Psoas muscle (tissue), 8 donors: ENCODE measurements at places on chromosomes 6 and 20. TPM values are rescaled to one million over a fixed set of nuclear protein-coding genes. Genes with fewer than 3 reads are reported as not detected.

Gene NKAIN4
- not detected for polyA plus RNA-seq

Gene LPA
- not detected for polyA plus RNA-seq

Gene CST5
- not detected for polyA plus RNA-seq

Gene MRAP2
- 0.42 TPM for polyA plus RNA-seq

Gene IP6K3
- 95.7 TPM for polyA plus RNA-seq

Gene BIRC7
- polyA plus RNA-seq, result not detected

Gene CNPY3
- polyA plus RNA-seq, result 10.8 TPM

Gene CAGE1
- polyA plus RNA-seq, result not detected

Gene RGL2
- 30.5 TPM for polyA plus RNA-seq

GRCh38 chr20:41734506-41734945 is 116.3 kb upstream of the CHD6 start:
- no peak for DNase-seq

DNA sequence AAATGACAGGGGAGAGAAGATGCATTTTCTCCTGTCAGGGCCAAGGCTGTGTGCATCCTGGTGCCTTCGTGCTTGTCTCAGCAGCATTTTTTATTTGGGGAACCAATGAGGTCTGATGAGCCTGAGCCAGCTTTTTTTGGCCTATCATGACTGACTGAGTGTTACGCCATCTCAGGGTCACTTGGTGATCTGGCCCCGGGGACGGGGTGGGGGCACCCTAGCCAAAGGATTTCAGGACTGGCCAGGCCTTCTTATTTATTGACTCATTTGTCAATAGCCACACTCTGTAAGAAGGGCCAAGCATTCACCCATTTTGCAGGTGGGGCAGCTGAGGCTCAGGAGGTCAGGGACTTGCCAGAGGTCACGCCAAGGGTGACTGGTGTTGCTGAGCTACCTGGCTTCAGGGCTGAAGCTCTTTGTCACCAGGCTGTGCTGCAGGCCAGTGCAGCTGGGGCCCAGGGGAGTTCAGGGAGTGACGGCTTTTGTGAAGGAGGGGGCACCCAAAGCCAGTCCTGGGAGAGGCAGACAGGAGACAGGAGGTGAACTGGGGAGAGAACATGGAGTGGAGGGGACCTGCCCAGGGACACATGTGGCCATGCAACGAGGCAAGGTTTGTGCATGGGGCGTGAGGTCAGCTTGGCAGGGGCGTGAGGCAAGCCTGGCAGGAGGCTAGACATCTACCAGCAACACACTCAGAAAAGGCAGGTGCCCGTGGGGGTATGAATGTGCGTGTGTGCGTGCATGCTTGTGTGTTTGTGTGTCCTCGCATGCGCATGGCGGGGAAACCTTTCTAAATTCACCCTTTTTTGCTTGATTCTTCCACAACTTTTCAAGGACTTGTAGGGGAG is 31.1 kb downstream of the VSTM2L start:
- no peak for DNase-seq

- no peak for DNase-seq
Measured at GRCh38 chr20:17493173-17493572, 38.0 kb downstream of the BFSP1 start.

DNA sequence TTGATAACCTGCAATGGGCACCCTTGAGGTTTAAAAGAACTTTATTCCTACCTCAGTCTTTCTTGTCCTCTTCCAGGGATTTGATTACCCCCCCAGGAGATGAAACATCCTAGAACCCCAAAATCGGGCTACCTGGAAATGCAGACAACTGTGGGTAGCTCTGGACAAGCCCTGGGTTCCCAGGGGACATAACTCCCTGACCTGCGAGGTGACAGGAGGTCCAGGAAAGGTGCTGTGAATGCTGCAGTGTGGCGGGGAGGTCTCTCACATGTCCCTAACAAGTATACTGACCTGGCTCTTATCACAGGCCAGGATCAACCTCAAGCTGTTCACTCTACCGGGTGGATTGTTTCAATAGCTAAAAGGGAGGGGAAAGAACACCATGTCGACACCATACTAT is 11.6 kb downstream of the JAG1 start:
- no peak for DNase-seq

- no peak for DNase-seq
Measured at GRCh38 chr6:40796260-40797221, 209.4 kb upstream of the LRFN2 start.

DNA sequence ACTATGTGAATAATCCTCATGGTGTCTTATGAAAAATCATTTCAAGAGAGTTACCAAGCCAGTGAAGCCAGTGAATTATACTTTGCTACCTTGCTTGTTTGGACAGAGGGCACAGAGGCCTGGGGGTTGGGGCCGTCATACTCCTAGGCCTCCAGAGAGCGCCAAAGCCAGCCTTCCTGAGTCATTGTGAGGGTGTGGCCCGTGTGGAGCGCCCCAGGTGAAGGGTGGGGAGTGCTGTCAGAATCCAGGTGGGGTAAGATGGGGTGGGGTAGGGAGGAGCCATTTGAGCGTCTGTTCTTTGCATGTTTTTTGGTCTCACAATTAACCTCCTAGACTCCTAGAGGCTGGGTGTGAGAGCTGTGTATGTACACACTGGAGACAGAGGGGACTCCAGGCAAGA is 71.1 kb downstream of the PERP start:
- no peak for DNase-seq

- DNase-seq, result no peak
Measured at GRCh38 chr6:108587258-108588059, 26.7 kb downstream of the FOXO3 start.

GRCh38 chr6:21855811-21856455 is 262.4 kb downstream of the SOX4 start:
- DNase-seq, result no peak

DNA sequence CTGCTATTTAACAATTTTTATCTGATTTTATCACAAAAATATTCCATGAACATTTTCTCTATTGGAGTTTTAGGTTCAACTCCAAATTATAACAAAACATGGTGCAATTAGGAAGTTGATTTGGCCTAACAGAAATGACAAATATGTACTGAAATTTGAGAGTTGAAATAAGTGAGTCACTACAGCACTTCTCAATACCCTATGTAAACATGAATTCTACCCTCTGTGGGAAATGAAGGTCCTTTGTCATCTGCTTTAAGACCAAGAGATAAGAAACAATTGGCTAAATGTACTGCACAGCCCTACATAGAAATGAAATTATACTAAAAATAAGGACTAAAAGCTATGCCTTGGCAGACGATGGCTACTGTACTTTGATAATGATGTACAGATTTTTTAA is 86.2 kb upstream of the BEND6 start:
- DNase-seq, result no peak

GRCh38 chr6:82766476-82766875 is 299.2 kb downstream of the UBE3D start:
- DNase-seq, result no peak

- peak; percentile 91 for DNase-seq
Measured at GRCh38 chr6:15365273-15365687, 119.4 kb downstream of the JARID2 start.

DNA sequence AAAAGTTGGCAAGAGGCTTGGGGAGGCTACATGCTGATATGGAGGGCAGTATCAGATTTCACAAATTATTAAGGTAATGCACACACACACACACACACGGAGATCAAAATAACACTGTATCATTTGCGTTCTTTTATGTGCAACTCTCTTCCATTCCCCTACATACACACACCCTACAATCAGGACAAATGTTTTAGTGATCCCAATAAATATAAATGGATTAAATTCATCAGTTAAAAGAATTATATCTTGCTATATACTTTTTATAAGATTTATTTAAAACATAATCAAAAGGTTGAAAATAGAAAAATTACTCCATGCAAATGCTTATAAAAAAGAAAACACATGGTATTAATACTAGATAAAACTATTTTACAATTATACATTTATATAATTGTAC is 25.9 kb downstream of the TMX4 start:
- DNase-seq, result no peak

- DNase-seq, result no peak
Measured at GRCh38 chr6:39266782-39267355, 37.6 kb upstream of the KCNK5 start.

GRCh38 chr6:97187951-97188350 is 95.1 kb downstream of the MMS22L start:
- no peak for DNase-seq

GRCh38 chr6:131923356-131923755 is 27.8 kb downstream of the CCN2 start:
- DNase-seq, result peak; percentile 27

DNA sequence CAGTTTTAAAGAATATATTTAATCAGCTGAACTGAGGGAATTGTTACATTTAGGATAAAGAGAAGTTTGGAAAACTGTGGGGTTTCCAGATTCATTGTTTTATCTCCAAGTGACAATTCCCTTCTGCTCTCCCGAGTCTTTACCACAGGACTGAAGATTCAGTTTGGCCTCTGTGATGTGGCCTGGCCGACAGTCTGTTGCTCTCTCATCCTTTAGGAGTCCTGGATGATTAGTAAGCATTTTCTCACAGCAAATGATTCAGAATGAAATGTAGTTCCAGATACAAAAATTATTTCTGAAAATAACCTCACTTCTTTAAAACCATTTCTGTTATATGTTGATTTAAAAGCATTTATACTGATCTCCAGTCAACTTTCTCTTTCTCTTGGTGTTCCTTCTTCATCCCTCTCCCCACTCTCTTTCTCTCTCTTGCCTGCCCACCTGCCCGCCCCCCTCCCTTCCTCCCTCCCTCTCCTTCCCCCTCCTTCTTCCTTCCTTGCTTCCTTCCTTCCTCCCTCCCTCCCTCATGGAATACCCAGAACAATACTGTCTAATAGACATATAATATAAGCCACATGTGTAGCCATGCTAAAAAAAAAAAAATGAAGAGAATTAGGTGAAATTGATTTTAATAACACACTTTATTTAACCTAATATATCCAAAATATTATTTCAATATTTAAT is 254.9 kb downstream of the PRL start:
- no peak for DNase-seq
